ENCODE measurements at places on chromosomes 3 and 15.

- DNase-seq: no peak
Measured at GRCh38 chr3:158773845-158774830, 27.7 kb upstream of the MFSD1 start.

- no peak for DNase-seq
Measured at GRCh38 chr3:36891701-36892160, 53.1 kb downstream of the TRANK1 start.

GRCh38 chr15:27686369-27686768 is 412.7 kb downstream of the OCA2 start:
- DNase-seq: no peak

- DNase-seq: no peak
Measured at GRCh38 chr3:194387926-194388418, 11.1 kb downstream of the GP5 start.

DNA sequence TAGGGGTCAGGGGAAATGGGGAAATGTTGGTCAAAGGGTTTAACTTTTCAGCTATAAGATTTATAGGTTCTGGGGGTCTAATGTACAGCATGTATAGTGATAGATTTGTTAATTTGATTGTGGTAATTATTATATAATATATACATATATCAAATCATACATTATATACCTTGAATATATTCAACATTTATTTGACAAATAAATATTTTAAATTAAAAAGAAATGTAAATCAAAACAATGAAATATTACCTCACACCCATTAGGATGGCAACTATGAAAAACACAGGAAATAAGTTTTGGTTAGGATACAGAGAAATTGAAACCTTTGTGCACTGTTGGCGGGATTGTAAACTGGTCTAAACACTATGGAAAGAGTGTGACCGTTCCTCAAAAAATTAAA is 85.0 kb upstream of the SLCO2A1 start:
- DNase-seq: no peak

- DNase-seq: no peak
Measured at GRCh38 chr3:76097589-76097969, 312.2 kb upstream of the ZNF717 start.

- no peak for DNase-seq
Measured at GRCh38 chr3:73258057-73258456, 196.6 kb downstream of the EBLN2 start.

DNA sequence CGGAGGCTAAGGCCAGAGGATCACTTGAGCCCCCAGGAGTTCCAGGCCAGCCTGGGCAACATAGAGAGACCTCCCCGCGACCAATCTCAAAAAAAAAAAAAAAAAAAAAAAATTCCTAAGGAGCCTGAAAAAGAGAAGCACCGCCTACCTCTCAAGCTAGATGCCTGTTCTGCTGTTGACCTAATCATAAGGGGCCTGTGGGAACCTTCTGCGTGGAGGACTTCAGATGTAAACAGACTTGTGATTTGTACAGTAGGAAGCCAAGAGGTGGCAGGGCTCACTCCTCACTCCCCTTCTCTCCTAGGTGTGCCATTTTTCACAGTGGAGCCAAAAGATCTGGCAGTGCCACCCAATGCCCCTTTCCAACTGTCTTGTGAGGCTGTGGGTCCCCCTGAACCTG is 3.2 kb downstream of the TYRO3 start:
- no peak for DNase-seq

- DNase-seq: no peak
Measured at GRCh38 chr3:43692971-43693370, 2.2 kb downstream of the ABHD5 start.

GRCh38 chr3:194093842-194094241 is 42.1 kb upstream of the HES1 start:
- DNase-seq: no peak
